ENCODE measurements at places on chromosomes 12 and 14.

DNA sequence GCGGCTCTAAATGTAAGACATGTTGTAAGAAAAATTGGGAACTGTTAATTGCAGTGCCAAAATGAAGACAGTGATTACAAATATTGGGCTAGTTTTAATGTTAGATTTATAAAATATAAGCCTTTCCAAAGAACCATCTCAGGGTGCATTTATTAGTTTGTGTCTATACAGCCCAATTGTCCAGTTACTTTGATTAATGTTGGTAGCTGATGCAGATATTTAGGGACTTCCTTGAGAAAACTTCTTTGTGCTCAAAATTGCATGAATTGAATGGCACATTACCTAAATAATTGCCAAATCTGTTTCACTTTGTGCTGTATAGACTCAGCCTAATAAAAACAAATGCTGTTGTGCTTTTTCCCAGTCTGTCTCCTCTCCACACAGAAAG, 83.7 kb downstream of the DAD1 start:
- DNase-seq = no peak

DNA sequence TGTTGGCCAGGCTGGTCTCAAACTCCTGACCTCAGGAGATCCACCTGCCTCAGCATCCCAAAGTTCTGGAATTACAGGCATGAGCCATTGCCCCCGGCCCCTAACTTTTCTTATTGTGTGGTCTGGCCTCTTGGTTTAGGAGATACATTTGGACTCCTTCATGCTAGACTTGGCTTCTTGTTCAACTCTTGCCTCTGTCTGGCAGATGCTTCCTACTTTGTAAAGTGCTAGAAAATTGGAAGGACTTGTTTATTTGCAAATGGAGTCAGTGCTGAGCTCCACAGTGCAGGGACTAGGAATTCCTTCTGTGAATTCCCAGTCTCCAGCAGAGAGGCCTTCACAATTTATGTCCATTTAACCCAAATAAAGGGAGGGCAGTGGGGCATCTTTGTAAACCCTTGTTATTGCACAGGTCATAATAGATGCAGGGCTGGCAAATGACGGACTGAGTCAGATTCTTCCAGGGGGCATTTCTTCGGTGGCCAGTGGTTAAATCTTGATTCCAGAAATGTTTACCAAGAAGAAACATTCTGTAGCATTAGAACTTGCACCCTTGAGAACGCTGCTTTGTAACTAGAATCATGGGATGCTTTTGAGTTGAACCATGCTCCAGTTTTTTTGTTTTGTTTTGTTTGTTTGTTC, 73.8 kb upstream of the TBX3 start:
- DNase-seq = no peak

DNA sequence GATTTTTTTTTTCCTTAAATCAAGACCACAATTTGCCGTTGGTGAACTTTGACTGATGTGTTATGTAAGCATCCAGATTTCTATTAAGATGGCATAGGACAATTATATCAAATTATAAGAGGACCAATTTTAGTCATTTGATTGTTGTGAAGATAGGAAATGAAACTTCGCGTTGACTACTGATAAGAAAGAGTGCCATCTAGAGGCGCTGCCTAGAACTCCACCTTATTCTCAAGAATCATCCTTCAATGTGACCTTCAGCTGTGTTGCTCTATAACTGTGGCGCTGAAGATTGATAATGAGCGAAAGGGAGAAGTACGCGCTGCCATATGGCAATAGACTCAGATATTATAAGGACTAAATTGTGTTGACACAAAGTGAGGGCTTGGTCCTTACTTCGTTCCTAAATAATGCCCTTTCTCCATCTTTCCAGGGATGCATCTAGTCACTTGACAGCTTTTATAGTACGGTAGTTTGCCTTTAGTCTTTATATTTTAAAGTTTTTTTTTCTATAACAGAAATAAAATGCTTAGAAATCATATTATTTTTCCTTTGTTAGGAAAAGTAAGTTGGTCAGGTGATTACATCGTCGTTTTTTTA, 350.8 kb upstream of the STXBP6 start:
- DNase-seq = no peak

GRCh38 chr14:20799456-20799891, 3.2 kb downstream of the RNASE1 start:
- DNase-seq = no peak

- DNase-seq = no peak
Observed at GRCh38 chr12:54360717-54361456, 3.4 kb downstream of the GPR84 start.

GRCh38 chr12:46892034-46892705, 66.4 kb upstream of the SLC38A4 start:
- no peak for DNase-seq

DNA sequence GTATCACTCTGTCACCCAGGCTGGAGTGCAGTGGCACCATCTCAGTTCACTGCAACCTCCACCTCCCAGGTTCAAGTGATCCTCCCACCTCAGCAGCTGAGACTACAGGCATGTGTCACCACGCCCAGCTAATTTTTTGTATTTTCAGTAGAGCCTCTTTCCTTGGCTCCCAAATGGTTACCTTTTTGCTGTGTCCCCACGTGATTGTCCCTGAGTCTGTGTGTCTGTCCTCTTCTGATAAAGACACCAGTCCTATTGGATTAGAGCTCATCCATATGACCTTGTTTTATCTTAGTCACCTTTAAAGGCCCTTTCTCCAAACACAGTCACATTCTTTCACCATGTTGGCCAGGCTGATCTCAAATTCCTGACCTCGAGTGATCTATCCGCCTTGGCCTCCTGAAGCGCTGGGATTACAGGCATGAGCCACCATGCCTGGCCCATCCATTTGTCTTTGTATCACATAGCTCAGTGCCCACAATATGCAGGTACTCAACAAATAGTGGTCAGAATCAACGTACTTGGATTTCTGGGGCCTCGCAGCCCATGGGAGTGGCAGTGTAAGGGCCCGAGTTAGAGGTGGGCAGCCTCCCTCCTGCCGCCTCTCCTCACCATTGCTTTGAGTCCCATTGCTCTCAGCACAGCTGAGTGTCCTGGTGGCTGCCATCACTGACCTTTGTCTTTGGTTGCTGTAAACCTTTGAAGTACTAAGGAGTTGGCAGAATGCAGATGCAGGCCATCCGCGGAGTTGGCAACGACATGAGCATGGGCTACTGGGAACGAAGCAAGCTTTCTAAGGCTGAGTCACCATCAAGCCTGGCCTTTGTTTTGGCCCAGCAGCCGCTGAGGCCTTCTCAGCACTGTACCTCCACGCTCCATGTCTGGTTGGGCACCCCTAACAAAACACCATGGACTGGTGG, 9.3 kb downstream of the TPCN1 start:
- no peak for DNase-seq

DNA sequence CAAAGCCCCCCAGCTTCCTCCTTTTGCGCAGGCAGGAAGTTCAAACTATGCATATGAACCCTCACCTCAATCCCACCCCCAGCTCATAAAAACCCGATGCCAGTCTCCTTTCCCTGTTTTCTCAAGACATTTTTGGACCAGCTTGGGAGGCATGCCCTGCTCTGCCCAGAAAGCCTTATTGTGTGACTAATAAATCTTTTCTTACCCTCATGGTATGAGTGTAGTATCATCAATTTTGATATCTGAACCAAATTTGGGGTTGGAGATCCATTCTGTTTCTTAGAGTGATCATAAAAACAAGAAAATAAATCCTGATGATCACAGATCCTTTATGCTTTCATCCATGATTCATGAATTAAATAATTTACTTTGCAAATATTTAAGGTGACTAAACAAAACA, 128.5 kb downstream of the ALG10B start:
- no peak for DNase-seq

- no peak for DNase-seq
Observed at GRCh38 chr12:22787557-22787956, 162.6 kb downstream of the ETNK1 start.

- no peak for DNase-seq
Observed at GRCh38 chr12:56326533-56326932, 7.3 kb downstream of the PAN2 start.

DNA sequence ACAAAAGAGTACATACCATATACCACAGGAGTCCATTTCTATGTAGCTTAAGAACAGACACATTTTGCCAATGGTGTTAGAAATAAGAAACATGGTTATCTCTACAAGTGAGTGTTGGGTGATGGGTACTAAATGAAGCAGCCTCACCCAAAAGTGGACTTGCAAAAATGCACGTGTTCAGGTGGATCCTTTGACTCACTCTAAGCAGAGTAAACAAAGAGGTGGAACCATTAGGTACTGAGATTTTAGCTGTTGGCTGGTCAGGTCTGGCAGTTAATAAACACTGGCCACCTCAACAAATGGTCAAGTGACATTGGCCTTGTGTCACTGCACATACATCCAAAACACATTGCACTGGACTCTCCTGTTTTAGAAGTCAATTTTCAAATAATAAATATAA, 27.6 kb downstream of the EVL start:
- DNase-seq = no peak

DNA sequence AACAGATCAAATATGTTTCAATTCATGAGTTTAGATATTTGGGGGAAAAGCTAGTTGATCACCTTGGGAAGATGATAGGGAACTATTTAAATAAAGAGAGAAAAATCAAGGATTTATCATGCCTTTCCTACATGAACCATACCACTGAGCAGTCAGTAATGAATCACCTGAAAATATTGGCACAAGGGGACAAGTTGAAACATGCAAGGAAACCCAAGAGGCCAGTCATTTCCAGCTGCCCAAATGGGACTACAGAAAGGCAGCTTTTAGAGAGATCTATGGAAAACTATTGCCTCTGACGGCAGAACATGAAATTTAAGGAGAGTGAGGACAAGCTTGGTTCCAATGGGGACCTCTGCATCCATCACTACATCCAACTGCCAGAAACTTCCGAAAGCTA, 14.1 kb upstream of the ETV6 start:
- no peak for DNase-seq

- no peak for DNase-seq
Observed at GRCh38 chr14:74973003-74973653, 17.7 kb upstream of the PGF start.

- no peak for DNase-seq
Observed at GRCh38 chr12:10027721-10028120, 2.8 kb upstream of the CLEC9A start.

DNA sequence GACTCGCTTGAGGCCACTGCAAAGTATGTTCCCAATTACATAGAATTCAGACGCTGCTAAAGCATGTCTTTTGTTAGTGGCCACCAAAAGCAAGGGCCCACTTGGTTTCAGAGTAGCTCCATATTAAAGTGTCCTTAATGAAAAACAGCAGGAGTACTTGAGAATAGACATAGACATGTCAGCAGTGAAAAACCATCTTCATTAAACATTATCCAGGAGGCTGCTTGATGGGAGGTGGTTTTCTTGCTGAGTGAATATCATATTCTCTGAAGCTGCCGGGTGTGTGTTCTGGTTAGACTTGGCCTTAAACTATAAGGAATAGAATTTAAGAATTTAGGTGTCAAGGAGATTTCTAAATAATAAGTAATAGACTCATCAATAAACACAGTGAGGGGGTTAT, 79.5 kb upstream of the CCDC198 start:
- DNase-seq = no peak

- no peak for DNase-seq
Observed at GRCh38 chr12:62400135-62400534, 66.5 kb upstream of the MON2 start.

DNA sequence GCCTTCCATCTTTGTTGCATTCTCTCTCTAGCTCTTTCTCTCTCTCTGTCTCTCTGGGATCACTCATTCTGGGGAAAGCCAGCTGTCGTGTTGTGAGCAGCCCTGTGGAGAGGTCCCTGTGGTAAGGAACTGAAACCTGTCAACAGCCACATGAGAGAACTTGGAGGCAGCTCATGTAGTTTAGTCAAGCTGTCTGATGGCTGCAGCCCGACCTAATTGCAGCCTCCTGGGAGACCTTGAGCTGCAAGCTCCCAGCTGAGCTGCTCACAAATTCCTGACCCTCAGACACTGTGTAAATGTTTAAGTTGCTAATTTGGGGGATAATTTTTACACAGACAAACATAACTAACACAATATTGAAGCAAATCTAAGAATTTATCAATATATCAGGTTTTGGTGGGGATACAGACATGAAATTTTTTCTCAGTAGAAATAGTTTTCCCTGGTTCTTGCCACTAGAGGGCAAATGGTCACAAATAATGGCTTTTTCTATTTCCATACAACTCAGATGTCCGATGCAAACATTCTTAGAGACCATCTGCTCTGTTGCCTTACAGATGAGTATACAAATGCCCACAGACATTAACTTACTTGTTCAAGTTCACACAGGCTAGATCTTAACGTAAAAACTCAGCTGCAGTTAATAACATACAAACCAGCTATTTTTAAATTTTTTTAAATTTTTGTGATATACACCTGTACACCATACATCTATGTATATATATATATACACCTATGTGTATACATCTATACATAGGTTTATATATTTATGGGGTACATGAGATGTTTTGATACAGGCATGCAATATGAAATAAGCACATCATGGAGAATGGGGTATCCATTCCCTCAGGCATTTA, 15.5 kb upstream of the KRR1 start:
- no peak for DNase-seq

GRCh38 chr12:65355461-65355860, 77.0 kb downstream of the MSRB3 start:
- no peak for DNase-seq

DNA sequence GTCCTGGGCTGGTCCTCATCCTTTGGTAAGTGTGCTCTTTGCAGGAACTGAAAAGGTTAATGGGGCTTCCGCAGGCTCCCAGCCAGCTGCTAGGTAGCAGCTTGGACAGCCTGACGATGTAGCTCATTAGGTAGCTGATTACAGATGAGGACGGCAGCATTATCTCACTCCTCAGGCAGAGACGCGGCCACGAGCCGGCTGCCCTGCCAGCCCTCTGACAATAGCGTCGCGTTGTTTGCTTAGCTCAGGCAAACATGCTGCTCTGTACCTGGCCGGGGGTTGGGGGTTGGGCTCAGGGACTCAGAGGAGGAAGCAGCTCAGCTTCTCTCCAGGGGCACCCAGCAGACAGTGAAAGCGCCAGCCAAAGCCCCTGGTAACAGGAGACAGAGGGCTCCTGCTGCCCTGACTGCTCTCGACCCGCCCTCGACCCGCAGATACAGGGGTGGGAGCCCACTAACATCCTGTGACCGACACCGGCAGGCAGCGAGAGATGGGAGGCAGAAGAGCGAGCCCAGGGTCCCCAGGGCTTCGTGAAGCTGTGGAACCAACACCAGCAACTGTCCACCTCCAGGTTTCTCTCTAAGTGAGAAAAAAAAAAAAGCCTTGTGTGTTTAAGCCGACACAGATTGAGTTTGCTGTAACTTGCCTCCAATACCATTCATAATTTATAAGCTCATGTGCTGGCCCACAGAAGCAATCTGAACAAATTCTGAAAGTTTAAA, 53.4 kb upstream of the DLK1 start:
- DNase-seq = no peak

DNA sequence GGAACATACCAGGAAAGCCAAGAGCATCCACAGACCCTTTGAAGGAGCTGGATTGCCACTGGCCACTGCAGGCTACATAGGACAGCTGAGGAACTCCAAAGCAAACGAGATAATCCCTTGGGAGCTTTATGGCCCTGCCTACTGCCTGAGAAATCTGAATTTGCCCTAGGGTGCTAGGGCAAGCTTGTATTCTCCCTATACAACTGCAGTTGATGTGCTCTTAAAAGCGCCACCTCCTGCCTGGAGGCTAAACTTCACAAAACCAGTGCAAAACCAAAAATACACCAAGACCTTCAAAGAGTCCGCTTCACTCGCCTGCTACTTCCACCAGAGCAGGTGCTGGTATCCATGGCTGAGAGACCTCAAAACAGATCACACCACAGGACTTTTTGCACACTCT, 99.6 kb upstream of the KRR1 start:
- no peak for DNase-seq

GRCh38 chr12:95385246-95386035, 88.5 kb upstream of the METAP2 start:
- DNase-seq = no peak

Measured in stimulated activated CD8-positive, alpha-beta memory T cell treated with anti-CD3 and anti-CD28 coated beads, Interleukin-12 subunit alpha, Interleukin-12 subunit beta, amount 100 ng/mL, for 1 hour (primary cell).